ENCODE measurements at places on chromosomes 16 and 17.

- DNase-seq = peak; percentile 45
These were observed 123.8 kb downstream of the GOSR1 start for GRCh38 chr17:30600830-30601494.

DNA sequence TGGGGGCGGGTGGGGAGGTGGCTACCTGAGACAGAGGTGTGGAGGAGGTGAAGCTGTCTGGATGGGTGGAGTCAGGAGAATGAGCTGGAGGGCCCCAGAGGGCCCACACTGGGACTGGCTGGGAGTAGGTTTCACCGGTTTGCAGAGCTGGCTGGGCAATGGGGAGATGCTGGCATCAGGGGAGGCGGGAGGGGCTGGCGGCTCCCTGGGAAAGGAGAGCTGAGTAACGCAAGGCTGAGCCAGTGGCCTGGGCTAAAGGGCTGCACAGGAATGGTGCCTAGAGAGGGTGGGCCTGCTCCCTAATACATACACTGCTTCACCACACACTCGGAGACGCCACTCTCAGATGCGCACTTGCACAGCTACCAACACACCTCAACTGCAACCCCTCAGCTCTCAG is 12.4 kb downstream of the P3H4 start:
- no peak for DNase-seq

DNA sequence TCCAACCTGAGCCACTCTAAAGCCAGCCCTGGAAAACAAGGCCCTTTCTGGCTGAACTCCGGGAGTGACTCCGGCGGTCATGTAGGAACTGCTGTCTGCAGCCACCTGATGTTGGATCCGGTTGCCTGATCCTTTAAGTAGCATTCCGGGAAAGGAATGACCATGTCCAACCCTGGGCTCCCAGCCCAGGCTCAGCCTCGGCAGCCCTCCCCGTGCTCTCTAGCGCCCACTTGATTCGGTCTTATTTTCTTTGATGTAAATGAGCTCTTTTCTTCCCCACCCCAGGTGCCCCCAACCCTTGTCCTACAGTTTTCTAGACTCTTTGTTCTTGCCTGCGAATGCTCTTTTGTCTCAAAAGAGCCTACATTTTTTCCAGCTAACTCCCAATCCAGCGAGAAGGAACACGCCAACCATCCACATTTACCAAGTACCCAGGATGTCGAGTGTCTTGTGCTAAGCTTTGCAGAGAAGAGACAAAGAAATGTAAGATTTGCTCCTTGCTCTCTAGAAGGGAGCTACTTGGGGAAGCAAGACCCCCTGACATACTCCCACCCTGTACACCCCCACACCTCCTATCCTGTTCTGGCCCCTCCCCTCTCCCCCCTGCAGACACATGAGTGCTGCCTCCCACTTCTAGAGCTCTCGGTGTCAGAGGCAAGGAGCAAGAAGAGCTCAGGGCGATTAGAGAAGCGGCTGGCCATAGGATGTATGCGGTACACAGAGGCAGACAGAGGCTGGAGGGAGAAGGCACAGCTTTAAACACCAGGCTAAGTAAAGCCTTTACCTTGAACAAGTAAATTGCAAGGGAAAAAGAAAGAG is 53.8 kb downstream of the COG7 start:
- peak; percentile 81 for DNase-seq

GRCh38 chr16:83925095-83925905 is 26.4 kb downstream of the MLYCD start:
- no peak for DNase-seq

- DNase-seq = no peak
These were observed 115.4 kb upstream of the CACNG3 start for GRCh38 chr16:24140730-24141129.
